ENCODE measurements at places on chromosomes 11 and 22.

- DNase-seq, result no peak
These were observed 2.3 kb upstream of the SMPD1 start for GRCh38 chr11:6387811-6388599.

DNA sequence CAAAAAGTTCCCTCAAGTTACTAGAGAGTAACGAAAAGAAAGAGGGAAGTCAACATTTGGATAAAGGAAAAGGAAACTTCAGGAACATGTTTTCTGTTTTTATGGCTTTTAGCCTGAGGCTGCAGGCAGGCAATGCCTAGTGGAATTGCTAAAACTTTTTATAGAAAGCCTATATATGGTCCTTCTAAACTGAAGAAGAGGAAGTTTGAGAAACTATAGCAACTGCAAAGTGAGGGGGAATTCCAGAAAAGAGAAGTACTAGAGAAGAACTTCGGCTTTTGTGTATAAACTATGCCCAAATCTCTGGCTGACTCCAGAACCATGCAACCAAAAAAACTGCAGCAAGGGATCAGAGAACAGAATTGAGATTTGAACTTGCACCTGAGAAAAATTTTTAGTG is 74.3 kb upstream of the ARHGAP42 start:
- no peak for DNase-seq

- DNase-seq, result no peak
These were observed 651 bp upstream of the FAM83F start for GRCh38 chr22:39994041-39994565.

DNA sequence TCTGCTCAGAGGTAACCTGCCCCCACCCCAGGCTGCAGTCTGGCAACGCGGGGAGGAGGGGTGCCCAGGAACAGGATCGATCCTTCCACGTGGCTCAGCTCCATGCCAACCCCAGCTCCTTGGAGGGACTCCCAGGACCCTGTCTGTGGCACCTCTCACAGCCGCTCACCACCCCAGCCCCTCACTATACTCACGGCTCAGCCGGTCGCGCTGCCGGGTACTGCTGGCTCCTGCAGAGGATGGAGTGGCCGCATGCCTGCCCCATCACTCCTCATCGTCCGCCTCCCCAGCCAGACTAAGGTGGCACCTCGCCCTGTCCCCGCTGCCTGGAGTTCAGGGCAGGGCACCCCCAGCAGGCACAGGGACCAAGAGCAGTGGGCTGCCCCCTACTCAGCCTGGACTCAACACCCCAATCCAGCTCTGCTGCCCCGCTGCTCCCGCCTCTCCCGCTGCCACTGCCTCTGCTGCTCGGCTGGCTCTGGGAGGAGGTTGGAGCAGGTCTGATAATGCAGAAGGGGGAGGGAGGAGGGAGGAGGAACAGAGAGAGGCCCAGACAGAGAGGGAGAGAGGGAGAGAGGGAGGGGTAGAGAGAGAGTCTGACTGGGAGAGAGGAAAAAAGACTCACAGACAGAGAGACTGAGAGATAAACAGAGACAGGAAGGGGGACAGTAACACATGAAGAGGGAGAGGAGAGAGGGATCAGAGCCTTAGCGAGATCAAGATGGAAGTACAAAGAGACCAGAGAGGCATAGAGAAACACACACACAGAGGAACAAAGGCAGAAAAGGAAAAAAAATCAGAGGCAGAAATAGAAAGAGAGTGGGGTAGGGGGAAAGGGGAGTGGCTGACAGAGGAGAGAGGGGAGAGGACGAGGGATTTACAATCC is at the start of gene PDE2A:
TSS of gene PDE2A (minus strand) at position 480 of the 886 bp plus-strand sequence. CDS start at position 265, 215 bp downstream.
- no peak for DNase-seq

DNA sequence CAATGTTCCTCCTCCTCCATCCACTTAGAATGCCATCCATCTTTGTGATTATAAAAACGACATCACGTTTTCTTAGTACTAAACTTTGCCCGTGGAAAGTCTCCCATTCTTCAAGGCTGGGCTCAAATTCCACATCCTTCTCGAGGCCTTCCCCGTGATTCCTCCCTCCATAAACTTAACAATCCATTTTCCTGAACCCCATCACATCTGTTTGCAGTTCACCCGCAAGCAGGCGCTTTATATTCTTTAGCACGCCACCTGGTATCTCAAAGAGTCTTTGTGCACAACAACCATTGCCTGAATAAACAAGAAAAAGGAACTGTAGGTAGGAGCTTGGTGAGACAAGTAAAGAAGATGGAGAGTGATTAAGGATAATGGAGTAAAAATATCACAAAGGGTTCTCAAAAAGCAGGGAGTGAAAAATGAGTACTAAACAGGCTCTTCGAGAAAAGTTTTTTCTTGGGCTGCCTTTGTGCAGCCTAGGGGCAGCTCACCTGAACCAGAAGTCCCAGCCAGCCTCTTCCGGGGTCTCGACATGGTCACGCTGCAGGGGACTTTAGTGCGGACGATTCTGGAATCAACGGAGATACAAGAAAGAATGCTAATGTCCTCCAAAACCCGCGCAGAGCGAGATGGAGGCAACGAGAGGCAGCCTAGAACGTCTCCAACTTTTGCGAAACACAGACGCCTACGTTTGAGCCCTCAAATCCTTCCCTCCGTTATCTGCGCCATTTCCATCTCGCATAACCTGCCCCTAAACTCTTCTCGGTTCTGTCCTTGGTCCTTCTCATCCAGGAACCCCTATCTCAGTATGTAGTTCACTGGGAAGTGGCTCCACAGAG is 585 bp downstream of the THYN1 start:
- no peak for DNase-seq

GRCh38 chr11:67352546-67353316 is 615 bp downstream of the POLD4 start:
- DNase-seq, result peak; percentile 42

- DNase-seq, result no peak
These were observed 36.8 kb downstream of the BRD1 start for GRCh38 chr22:49790912-49791311.

DNA sequence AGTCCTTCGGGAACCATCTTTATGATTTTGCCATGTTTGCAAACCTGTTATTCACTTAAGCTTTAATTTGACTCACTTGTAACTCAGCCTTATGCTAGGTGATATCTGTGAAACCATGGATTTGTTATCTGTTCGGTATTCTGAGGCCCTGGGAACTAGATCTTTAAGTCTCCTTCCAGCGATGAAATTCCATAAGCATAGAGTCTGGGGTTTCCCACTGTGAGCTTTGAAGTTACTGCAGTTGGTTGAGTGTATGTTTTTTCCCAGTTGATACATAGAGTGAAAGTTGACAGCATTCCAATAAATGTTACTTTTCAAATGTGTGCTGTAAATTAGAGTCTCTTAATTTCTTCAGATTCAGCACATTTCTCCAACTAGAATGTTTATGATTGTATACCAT is 66.9 kb downstream of the TNRC6B start:
- no peak for DNase-seq

GRCh38 chr11:69870766-69871165 is 51.5 kb upstream of the FGF3 start:
- DNase-seq, result no peak

- peak; percentile 10 for DNase-seq
These were observed 192.6 kb downstream of the CASP12 start for GRCh38 chr11:104705490-104706190.

DNA sequence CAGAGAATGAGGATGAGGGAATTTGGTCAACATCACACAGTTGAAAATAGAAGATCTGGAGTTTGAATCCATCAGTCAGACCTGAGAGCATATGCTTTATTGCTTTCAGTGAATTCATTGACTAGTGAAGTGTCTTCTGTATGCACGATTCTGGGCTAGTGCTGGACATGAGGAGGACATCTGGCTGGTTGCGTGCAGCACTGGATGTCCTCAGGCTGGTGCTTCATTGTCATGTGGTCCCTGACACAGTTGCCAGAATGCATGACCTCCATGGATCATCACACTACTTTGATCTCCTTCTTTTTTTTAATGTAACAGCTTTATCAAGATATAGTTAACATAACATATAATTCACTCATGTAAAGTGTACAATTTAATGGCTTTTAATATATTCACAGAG is 44.5 kb upstream of the MMP7 start:
- DNase-seq, result no peak

DNA sequence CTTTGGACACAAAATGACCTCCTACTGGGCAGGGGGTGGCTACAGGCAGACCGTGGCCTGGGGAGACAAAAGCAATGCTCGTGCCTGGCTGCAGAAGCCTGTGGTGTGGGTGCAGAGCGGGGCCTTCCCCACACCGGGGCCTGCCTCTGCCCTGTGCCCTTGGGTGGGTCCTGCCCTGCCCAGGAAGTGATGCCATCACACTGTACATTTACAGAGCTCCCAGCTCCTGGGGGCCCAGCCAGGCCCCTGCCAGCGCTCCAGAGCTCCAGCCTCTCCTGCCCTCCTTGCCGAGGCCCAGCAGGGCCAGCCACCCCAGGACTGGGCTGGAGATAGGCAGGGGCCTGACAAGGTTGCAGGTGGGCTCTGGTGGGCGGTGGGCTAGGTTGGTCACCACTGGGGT is 40.1 kb downstream of the MUC5B start:
- no peak for DNase-seq

GRCh38 chr11:1509626-1510255 is 23.2 kb upstream of the MOB2 start:
- DNase-seq, result peak; percentile 9

GRCh38 chr11:19493446-19494213 is 219.0 kb upstream of the NAV2 start:
- DNase-seq, result no peak

DNA sequence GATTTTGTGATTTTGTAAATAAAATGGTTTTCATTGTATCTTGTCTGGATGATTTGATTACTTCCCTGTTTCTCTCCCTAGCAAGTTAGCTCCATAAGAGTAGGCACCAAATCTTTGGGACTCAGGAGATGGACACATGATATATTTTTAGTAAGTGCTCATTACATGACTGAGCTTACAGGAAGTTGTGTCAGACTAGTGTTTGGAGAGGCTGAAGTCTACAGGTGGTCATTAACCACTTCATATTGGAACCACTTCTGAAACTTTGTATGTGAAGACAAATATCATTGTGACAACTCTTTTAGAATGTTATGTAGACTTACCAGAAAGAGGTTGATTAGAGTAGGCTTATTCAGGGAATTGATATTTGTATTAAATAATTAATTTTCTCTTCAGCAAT is 19.1 kb downstream of the ARHGAP42 start:
- DNase-seq, result no peak

DNA sequence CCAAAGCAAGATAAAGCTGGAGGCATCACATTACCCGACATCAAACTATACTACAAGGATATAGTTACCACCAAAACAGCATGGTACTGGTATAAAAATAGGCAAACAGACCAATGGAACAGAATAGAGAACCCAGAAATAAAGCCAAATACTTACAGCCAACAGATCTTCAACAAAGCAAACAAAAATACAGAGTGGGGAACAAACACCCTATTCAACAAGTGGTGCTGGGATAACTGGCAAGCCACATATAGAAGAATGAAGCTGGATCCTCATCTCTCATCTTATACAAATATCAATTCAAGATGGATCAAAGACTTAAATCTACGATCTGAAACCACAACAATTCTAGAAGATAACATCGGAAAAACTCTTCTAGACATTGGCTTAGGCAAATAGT is 50.0 kb upstream of the CLTCL1 start:
- DNase-seq, result no peak

- DNase-seq, result no peak
These were observed 19.9 kb downstream of the PACSIN2 start for GRCh38 chr22:42994917-42995562.

- DNase-seq, result no peak
These were observed 8.0 kb downstream of the PVALB start for GRCh38 chr22:36808721-36809344.

GRCh38 chr11:33646629-33647028 is 54.0 kb downstream of the C11orf91 start:
- no peak for DNase-seq

GRCh38 chr11:119643212-119643875 is 85.7 kb downstream of the NECTIN1 start:
- DNase-seq, result no peak

GRCh38 chr11:11937957-11938356 is 70.5 kb downstream of the DKK3 start:
- DNase-seq, result no peak

DNA sequence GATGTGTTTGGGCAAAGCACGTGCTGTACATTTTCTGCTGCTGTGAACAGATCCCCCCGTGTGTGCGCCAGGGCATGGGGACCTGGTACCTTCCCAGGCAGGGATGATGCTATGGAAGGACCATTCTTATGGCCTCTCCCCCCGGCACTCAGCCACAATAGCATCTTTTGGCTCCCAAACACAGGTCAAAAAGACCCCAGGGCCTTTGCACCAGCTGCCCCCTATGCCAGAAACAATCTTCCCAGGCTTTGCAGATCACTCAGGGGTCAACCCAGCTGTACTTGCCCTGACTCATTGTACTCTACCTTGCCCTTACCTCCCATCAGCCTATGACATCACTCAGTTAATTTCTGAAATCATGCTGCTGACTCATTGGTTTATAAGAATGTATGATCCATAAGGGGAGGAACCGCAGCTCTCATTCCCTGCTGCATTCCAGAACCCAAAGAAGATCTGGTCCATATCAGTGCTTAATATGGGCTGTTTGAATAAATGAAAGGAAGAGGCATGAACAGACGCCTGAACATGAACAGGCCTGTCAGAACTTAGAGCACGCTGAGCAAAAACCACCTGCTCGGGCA is 100.7 kb downstream of the CELSR1 start:
- no peak for DNase-seq

DNA sequence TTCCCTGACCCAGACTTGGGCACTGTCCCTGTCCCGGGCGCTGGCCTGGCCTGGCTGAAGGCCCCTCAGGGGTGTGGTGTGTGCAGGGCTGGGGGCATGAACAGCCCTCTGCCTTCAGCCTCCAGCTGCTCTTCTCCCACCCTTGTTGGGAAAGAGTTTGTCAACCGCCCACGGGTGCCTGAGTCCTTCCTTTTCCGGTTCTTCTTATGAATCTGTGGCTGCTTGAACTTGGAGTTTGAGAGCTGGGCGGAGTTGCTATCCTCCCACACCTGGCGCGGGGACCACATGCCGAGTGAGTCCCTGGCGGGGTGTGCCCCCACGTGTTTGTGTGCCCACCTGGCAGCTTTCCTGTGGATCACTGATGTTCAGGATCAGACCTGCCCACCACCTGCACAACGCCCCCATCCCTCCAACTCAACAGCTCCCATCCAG is 13.4 kb downstream of the NFAM1 start:
- no peak for DNase-seq

DNA sequence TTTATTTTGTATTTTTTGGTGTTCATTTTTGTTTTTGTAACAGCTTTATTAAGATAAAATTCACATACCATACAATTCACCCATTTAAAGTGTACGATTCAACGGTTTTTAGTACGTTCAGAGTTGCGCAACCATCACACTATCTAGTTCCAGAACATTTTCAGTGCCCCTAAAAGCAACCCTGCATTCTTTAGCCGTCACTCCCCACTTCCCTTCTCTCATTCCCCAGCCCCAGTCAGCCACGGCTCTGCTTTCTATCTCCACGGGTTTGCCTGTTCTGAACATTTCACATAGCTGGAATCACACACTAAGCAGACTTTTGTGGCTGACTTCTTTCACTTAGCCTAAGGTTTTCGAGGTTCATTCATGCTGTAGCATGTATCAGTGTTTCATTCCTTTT is 9.6 kb upstream of the KCNQ1OT1 start:
- no peak for DNase-seq
